ENCODE measurements at places on chromosomes 4 and X.
A peak's percentile ranks its signal among the peaks of the same experiment; 100 is the strongest.

GRCh38 chr4:95388911-95389310 is 159.9 kb downstream of the UNC5C start:
- no peak for DNase-seq

- DNase-seq = no peak
Measured at GRCh38 chr4:125518281-125518680, 203.5 kb downstream of the FAT4 start.

GRCh38 chr4:163598028-163598427 is 103.5 kb downstream of the TMA16 start:
- DNase-seq = no peak

GRCh38 chr4:57764856-57765255 is 654.7 kb upstream of the IGFBP7 start:
- DNase-seq = no peak

- no peak for DNase-seq
Measured at GRCh38 chrX:12896935-12897334, 9.5 kb upstream of the TLR8 start.

DNA sequence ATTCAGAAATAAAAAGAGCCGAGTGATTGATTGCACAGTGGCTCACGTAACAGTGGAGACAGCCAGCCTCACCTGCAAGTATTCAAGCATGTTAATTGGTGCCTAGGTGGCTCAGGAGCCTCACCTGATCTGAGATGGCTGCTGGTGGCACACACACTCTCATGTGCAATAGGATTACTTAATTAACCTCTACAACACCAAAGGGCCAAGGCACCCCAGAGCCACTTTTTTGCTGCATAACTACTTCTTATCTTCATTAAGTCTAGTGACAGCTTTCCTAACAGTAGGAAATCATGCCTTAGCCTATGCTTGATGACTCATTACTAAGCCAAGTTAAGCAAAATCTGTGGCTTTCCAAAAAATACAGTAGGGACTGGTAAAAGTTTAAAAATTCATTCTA is 117.3 kb upstream of the NOCT start:
- DNase-seq = no peak

DNA sequence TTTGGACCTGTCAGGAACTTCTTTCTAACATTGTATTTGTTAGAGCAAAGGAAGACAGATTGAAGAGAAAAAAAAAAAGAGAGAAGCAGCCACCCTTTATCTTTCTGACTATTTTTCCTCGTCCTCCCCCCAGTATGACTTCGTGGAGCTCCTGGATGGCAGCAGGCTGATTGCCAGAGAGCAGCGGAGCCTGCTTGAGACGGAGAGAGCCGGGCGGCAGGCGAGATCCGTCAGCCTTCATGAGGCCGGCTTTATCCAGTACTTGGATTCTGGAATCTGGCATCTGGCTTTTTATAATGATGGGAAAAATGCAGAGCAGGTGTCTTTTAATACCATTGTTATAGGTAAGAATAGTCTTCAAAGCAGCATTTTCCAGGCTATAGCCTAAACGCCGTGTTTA is 237.7 kb downstream of the DCTD start:
- no peak for DNase-seq

- DNase-seq = no peak
Measured at GRCh38 chr4:68358988-68359387, 9.1 kb upstream of the YTHDC1 start.

DNA sequence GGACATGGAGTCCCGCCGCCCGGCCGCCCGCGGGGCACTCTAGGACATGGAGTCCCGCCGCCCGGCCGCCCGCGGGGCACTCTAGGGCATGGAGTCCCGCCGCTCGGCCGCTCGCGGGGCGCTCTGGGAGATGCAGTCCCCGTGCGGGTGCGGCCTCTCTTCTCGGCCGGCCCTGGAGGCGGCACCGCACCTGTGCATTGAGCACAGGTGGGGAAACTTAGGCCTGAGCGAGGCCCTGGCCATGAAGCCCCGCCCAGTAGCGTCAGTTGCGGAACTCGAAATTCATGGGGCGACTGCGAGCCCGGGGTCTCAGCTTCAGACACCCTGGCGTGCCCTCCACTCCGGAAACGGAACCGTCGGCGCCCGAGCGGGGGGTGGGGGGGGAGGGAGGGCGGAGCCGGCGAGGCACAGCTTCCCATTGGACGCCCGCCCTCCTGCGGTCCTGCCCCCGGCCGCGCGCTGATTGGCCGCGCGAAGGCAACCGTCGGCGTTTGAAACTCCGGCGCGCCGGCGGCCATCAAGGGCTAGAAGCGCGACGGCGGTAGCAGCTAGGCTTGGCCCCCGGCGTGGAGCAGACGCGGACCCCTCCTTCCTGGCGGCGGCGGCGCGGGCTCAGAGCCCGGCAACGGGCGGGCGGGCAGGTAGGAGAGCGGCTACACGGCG is at the start of the genes TACC3 and TMEM129:
Gene TACC3, plus strand, starts transcription at position 519 of the 663 bp plus-strand sequence. CDS start 1,901 bp downstream, outside the sequence.
Gene TMEM129, minus strand, starts transcription at position 321 of the 663 bp plus-strand sequence. CDS start 486 bp downstream, outside the sequence.
- peak; percentile 98 for DNase-seq

GRCh38 chr4:85477534-85477933 is 2.6 kb downstream of the ARHGAP24 start:
- no peak for DNase-seq

GRCh38 chr4:87423317-87424098 is 1.1 kb downstream of the NUDT9 start:
- no peak for DNase-seq

DNA sequence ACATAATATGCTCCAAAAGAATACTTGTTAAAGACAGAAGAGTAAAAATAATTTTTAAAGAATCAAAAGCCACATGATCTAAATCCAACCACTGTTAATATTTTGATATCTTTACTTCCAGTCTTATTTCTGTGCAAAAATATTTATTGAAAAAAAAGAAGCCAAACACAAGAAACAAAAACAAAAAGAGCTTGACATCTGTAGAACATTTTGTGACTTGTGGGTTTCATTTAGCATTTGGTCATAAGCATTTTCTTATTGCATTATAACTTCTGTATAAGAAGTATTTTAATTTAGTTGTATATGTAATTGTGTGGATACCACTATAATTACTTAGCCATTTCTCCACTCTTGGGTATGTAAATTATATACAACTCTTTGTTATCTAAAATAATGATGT is 63.1 kb downstream of the DIPK2B start:
- DNase-seq = no peak

DNA sequence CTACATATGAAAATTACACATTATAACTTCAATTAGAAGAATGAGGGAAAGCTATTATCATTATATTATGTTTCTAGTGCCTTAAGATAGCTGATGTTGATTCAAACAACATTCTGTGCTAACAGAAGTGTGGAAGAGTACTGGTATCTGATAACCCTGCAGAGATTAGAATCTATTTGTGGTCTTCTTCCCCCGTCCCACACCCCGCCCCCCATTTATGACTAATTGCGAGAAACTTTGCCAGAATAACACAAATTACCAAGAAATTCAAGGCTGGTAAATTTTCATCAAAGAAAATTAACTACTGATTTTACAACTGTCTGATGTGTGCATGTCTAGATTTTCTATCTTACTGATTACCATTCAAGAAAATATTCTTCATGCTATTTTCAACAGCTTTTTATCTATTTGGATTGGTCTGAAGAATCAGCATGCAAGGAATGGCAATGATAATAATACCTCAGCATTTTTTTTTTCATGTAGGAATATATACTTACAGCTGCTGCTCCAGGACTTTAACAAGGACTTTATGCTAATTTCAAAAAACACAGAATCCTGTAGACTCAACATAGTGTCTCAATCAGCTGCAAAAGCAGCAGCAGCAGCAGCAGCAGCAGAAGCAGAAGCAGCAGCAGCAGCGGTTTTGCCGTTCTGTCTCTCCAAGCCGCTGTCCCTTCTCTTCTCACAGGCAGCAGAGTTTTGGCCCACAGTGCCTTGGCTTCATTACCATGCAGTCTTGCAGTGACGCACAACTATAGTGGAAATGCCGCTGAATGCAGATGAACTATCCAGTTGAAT is 126.7 kb downstream of the FRYL start:
- DNase-seq = no peak

DNA sequence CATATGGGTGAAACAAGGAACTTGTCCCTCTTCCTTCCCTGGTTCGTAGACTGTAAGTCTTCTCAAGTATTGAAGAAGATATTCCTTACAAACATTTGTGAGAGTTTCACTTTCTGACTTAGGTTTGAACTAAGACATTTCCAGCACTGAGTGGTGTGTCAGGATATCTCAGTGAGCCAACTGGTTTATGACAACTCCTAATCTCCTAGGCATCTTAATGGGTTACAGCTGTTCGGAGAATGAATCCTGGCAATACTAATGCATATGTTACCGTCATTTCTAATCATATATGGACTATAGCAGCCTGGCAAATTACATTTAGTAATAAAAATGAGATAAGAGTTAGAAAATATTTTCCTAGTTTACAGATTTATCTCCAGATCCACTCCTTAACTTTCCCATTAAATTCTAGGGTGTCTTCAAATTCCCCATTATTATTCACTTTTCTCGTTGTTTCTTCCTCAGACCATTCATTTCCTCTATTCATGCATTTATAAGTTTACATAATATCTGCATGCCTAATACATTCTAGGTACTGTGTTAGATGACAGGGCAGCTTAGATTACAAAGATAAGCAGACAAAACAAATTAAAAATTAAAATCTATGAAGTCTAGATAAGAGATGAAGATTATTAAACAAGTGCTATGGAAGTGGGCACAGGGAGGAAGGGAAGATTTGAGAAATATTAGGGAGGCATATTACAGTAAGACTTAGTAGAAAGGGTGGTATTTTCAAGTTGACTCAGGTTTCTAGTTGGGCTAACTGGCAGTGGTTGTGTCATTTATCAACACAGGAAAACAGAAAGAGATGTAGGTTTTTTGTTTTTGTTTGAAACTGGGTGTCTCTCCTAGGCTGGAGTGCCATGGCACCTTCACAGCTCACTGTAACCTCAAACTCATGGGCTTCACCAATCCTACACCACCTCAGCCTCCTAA is 173.9 kb downstream of the WDFY3 start:
- no peak for DNase-seq

All from CD4-positive, alpha-beta T cell treated with Interferon gamma for 1 hour (primary cell).